ENCODE measurements at places on chromosomes 3 and 15.

GRCh38 chr3:79979990-79980389 is 212.2 kb upstream of the ROBO1 start:
- DNase-seq: no peak

GRCh38 chr3:120659285-120659684 is 22.8 kb downstream of the HGD start:
- no peak for DNase-seq

GRCh38 chr3:4794331-4794730 is 184.9 kb upstream of the BHLHE40 start:
- DNase-seq: no peak

DNA sequence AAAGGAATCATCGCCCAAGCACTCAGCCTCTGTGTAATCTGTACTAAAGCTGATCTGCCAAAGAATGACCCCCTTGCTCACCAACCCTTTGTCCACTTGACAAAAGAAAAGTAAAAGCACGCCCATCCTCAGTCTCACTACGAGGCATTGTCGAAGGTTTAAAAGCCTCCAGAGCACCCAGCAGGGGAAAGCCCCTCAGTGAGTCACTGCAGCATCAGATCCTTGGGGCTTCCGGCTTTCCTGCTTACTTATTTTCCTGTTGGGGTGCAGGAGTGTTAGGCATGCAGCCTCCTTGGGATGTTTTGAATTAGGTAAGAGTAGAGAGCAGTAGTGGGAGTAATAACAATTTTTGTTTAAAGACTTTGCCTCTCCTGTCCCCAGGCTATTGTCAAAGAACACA is 216.1 kb downstream of the MTHFS start:
- no peak for DNase-seq

- DNase-seq: no peak
These were observed 83.9 kb downstream of the PPARG start for GRCh38 chr3:12372741-12373280.

DNA sequence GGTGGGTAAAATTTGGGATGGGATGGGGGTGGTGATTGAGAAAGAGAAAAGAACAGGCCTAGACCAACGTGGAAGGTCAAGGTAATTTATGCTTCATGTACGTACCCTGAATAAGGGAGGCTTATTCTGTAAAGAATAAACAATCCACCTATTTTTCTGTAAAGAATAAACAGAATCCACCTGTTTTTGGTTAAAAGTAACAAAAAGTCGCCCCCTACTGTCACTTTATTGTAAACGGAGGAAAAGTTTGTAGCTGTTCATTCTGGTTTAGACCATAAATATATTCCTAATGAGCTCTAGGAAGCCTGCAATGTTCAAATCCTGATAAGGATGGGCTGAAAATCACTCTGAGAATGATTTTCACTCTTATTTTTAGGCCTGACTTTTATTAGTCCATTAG is 23.5 kb upstream of the SQOR start:
- DNase-seq: no peak

DNA sequence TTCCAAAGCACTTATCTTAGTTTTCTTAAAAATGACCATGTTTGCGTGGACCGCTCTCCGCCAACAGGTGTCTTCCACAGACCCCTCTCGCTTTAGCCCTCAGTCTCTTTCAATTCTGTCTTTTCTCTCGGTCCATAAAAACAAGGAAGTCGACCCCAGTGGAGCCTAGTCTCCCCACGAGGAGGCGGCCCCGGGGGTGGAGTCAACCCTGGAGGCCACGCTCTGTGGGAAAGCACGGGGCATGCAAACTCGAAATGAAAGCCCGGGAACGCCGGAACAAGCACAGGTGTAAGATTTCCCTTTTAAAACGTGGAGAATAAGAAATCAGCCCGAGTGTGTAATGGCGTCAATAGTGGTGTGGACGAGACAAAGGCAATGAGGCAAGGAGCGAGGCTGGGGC is 49.1 kb downstream of the EBLN2 start:
- no peak for DNase-seq

- DNase-seq: no peak
These were observed 88.2 kb upstream of the RNF7 start for GRCh38 chr3:141649871-141650270.

GRCh38 chr3:155556531-155556930 is 188.3 kb downstream of the PLCH1 start:
- no peak for DNase-seq

DNA sequence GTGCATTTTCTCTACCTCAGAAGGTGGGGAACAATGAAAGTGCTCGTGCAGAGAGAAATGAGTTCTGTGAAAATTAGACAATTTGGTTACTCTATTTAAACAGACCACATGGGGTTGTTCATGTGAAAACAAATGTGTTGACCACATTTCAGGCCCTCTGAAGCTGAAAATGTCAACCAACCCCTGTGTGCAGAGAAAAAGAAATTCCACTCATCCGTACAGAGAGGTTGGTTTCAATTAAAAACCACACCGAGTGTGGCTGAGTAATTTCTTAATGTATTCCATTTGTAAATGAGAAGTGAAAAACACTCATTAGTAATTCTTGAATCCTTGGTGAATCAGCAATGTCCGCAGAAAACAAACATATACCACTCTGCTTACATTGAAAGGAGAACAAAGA is 46.9 kb upstream of the SLC7A14 start:
- DNase-seq: no peak

DNA sequence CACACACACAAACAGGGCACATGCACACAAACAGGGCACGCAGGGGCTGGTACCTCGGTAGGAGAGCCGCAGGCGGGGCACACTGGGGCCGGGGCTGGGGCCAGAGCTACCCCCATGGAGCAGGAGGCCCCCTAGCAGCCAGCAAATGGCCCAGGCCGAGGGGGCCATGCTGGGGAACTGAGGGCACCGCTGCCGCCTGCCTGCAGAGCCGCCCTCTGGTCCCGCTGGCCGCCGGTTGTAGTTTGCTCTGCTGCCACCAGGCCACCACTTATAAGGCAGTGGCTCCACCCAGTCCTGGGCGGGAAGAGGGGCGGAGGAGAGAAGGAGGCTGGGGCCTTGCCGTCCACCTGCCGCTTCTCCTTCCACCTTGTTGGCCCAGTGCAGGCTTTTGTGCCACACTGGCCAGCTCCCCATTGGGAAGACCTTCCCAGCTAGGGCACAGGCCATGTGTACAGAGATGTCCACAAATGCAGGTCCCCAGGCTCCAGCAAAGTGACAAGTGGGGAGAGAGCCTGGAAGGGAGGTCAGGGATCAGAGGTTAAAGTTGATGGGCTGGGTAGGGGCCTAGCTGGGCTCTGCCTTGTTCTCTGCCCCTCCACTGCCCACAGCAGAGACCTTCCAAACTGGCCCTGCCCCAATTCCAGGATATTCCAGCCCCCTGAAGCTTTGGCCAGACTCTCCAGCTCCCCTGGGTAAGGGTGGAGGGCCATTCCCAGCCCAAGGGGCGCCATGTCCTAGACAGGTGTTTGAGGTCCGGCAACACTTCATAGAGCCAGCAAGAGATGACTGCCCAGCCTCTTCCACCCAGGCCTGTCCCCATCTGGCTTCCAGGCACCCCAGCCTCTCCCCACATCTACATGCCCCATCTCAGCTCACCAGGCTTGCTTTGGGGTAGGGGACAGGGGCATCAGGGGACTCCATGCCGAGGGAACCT is at the start of gene SEMA3G:
Gene SEMA3G (minus strand): TSS at position 244 of the 934 bp plus-strand sequence. CDS start 76 bp downstream, at position 168.
- DNase-seq: peak; percentile 70

DNA sequence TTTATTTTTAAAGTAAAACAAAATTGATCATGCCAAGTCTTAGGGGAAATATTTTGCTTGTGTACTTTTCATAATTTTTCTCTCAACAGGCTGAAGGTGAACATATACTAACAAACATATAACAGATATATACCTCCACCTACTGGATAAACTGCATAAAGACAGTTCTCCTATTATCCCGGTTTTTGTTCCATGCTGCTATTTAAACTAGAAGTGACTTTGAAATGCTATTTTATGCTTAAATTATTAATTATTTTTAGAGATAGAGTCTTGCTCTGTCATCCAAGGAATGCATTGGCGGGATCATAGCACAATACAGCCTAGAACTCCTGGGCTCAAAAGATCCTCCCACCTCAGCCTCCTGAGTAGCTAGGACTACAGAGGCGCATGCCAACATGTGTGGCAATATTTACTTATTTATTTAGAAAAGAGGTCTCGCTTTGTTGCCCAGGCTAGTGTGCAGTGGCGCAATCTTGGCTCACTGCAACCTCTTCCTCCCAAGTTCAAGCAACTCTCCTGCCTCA is 49.8 kb downstream of the ST3GAL6 start:
- no peak for DNase-seq

DNA sequence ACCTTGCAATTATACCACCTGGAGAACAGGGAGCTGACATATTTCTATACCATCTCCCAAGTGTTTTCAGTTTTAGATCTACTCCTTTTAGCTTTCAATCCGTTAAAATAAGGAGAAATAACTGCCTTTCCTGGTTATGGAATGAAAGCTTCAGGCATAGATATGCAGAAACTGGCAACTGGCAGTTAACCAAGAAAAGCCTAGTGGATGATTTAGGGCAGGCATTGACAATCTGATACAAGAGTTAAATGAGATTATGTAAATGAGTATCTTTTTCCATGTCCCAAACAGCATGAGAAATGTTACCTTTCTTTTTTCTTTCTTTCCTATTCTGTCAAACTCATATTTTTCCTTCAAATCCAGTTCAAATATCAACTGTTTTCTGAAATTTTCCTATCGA is 689.1 kb upstream of the DPPA4 start:
- no peak for DNase-seq

GRCh38 chr15:71011503-71012155 is 103.6 kb upstream of the THSD4 start:
- no peak for DNase-seq

- DNase-seq: no peak
These were observed 36.5 kb downstream of the GOLGA6L10 start for GRCh38 chr15:82312586-82313349.

GRCh38 chr15:40252438-40253166 is 13.7 kb downstream of the PAK6 start:
- DNase-seq: no peak

GRCh38 chr3:161914703-161915417 is 418.3 kb downstream of the OTOL1 start:
- no peak for DNase-seq

DNA sequence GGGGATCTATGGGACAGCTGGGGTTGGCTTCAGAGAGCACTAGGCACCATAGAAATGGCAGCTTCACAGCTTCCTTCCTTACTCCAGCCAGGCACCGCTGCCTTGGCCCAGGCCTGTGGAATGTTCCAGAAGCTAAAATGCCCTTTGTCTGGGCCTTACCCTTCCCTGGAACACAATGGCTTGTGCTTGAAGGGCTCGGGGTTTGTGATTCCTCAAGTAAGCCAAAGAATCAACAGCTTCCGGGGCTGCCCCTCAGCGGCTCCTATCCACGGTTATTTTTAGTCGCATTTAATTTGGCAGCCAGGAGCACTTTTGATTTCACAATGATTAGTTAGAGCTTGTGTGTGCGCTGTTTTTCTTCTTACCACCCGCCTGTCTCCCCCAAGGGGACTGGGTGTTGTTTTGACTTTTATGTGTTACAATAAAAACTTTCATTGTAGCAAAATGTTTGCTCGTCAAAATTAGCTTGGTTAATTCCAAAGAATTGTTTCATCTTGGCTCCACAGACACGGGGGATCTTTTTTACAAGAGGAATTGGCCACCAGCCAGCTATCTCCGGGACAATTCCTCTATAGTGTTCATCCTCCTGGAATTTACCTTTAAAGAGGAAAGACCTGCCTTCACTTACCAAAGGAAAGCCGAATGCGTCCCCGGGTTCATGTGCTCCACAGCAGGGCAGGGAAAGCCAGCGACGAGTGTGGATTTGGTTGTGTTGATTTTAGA is 73.8 kb downstream of the TLE3 start:
- no peak for DNase-seq

All from activated gamma-delta T cell treated with Interleukin-2 at 50 U/mL for 16 hours (primary cell).